ENCODE measurements at places on chromosomes 16 and 17.

DNA sequence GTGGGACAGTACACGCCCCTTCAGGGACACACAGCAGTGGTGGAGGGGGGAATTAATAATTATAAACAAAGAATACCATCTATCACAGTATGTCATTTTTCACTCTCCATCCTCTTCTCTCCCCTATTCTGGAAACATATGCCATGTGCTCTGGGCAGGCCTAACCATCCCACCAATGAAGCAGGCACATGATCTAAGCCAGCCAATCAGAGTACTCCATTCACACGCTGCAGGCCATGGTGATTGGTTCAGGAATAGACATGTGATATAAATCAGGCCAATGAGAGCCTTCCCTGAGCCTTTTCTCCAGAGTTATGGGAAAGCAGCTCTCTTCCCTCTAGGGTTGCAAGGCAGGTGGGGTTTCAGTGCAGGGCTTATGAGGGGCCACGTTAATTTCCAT, 36.5 kb downstream of the GSG1L start:
- no peak for DNase-seq

GRCh38 chr17:47335101-47335936, 11.6 kb downstream of the EFCAB13 start:
- DNase-seq, result no peak

DNA sequence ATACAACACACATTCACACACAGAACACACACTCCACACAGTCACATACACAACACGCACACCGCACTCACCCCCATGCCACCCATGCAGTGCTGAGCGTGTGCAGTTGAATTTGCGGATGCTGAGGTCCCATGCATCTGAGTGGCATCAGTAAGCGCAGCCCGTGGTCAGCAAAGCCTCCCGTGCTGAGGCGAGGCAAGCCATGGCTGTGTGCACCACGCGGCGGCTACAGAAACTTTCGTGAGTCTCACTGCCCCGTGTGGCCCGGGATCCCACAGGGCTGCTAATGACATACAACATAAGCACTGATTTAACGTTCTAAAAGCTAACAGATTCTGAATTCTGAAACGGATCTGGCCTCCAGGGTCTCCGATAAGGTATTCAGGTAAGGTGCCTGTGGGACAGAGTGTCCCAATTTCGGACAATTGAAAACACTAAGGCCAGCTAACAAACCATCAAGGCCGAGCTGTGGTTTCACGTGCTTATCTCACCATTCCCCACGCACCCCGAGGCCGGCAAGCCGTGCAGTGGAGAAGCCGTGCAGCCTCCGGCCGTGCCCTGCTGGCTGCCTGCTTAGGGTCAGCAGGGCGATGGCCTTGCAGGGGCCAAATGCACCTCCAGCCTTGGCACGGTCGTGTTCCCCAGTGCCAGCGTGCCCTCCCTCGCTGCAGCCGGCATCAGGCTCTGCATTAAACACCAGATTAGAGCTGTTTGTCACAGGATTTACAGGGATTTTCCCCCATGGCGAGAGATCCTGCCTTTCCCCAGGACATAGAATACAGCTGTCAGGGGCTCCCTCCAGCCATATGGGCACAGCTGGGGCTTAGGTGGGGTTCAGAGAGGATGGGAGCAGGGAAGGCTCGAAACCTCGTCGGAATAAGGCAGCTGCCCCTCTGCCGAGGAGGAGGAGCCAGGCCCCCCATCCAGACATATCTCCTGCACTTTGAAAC, 191.7 kb downstream of the C16orf95 start:
- DNase-seq, result no peak

GRCh38 chr17:17628388-17629008, 37.0 kb upstream of the PEMT start:
- no peak for DNase-seq

- DNase-seq, result no peak
These were observed 6.2 kb upstream of the PSMC5 start for GRCh38 chr17:63820963-63821561.

GRCh38 chr17:17750881-17751280, 69.6 kb downstream of the RAI1 start:
- peak; percentile 24 for DNase-seq

DNA sequence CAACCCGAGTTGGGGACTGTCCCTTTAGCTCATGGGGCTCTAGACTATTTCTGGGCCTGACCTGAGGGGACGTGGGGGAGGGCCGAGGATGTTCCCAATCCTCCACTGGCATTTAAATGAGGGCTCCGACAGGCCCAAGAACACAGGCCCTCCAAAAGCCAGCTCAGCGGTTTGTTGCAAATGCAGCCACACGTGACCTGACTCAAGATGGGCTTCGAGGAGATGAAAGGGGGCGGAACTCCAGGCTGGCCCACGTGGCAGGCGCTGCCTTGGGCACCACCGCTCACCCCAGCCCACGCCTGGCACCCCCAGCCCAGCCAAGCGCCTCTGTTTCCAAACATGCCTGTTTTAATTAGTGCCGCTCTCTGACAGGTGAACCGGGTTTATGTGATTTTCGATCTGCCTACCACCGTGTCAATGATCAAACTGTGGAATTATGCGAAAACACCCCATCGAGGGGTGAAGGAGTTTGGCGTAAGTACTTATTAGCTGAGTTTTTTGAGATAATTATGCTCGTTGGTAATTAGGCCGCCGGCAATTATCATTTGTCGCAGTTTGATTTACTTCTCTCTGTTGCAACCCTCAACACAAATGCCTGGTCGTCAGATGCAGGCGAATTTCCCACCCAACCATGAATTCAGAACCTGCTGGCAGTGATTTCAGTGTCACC, 226.7 kb downstream of the KATNIP start:
- no peak for DNase-seq

- no peak for DNase-seq
These were observed 175.7 kb downstream of the PARN start for GRCh38 chr16:14454391-14454790.

- DNase-seq, result no peak
These were observed 271.4 kb downstream of the IRX3 start for GRCh38 chr16:54015147-54015546.

GRCh38 chr17:17718251-17718650, 37.0 kb downstream of the RAI1 start:
- DNase-seq, result no peak

DNA sequence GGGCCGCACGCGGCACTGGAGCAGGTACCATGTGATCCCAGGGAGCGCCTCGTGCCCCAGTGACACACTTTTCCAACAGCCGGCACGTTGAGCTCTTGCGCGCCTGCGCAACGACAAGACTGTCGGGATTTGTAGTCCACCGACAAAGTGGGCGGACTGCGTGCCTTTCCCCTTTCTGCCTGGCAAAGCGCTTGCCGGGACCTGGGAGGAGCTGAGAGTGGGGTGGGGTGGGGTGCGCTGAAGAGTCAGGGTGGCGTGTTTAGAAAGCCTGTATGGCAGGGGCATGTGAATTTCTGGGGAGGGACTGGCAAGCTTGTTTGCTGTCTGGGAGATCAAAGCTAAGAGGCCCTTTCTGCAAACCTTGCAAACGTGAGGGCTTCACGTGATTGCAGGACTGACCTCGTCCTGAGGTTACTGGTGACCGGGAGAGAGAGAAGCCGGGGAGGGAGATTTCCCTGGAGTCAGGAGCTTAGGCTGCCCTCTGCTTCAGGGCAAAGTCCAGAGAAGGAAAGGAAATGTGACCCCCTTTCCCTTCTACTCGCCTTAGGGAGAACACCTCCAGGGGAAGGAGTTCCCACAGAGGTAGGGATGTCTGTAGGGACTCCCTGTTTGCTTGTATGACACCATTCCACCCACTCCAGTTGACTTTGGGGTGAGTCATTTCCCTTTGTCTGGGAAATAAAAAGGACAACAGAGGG, 429 bp upstream of the NR1D1 start:
- DNase-seq, result peak; percentile 90

GRCh38 chr16:3781421-3781820, 64.1 kb upstream of the TRAP1 start:
- DNase-seq, result no peak

DNA sequence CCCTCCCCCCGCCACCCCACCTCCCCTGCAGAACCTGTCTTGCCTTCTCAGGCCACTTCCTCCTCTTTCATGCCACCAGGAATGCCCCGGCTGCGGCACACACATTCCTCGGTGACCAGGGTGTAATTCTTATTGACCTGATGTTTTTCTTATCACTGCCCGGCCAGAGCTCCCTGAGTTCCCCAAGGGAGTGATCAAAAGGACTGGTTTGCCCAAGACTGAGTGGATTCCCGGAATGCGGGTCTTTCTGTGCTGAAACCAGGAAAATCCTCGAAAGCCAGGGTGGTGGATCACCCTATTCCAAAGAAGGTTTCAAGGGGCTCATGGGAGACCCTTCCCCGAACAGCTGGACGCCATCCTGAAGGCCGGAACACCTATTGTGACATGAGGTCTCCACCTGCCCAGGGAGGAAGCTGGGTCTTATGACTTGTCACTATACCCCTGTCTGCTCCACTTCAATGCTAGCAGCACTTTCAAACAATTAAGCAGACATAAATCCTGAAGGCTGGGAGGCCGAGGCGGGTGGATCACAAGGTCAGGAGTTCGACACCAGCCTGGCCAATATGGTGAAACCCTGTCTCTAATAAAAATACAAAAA, 53.0 kb upstream of the RPL38 start:
- no peak for DNase-seq

GRCh38 chr17:64087252-64088005, 42.5 kb downstream of the ERN1 start:
- no peak for DNase-seq

- no peak for DNase-seq
These were observed 2.2 kb upstream of the FZD2 start for GRCh38 chr17:44555099-44555498.

DNA sequence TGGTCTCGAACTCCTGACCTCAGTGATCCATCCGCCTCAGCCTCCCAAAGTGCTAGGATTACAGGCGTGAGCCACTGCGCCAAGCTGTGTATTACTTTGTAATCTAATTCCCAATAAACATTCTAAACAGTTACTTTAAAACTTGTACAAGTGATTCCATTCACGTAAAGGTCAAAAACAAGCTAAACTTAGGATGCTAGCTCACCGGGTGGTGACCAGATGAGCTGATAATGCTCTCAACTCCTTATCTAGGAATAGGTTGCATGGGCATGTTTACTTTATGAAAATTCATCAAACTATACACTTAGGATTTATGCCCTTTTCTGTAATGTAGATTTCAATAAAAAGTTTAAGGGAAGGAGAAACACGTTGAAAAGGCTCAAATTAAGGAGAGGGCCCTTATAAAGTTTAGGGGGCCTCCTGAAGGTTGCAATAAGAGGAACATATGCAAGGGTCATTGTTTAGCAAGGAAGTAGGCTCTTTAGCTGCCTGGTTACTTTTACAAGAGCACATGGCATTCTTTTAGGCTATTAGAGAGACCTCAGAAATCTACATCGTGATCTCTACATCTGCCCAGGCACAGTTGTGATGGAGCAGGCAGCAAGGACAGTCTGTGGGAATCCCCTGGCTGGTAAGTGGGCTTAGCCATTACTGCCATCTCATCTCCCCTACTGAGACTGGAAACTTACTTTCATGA, 13.3 kb downstream of the CDR2 start:
- DNase-seq, result no peak

DNA sequence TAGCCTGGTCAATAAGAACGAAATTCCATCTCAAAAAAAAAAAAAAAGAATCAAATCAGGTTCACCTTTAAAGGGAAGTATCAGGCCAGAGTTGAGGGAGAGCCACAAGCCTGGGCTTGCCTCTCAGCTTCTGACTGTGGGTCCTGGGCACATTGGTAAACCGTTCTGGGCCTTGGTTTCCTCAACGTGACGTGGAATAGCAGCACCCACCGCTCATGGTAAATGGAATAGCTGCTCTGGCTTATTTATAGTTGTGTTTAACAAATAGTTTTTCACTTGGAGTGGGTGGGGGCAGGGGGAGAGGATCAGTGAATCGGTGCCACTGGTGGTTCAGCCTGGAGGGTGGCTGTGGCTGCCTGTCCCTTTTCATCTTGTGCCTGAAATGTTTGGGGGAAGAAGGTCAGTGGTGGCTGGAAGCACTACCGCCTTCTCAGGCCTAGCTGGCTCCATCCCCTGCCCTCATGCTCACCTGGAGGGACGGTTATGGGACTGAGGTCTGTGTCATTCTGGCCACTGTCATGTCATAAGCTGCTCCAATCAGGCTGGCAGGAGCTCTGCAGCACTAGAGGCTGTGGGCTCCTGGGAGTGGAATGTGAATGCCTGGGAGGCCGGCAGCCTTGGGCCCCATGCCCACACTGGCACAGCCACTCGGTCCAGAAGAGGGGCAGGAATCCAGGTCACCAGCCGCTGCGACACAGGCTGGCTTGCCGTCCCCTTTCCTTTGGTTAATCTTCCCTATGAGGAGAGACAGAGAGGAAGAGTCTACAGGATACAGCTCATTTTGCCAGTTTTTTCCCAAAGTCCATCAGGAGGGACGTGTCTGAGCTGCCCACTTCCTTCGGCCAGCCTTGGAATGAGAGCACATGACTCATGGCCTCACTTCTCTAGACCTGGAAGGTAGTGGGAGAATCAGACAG, 27.0 kb downstream of the CCR7 start:
- no peak for DNase-seq

DNA sequence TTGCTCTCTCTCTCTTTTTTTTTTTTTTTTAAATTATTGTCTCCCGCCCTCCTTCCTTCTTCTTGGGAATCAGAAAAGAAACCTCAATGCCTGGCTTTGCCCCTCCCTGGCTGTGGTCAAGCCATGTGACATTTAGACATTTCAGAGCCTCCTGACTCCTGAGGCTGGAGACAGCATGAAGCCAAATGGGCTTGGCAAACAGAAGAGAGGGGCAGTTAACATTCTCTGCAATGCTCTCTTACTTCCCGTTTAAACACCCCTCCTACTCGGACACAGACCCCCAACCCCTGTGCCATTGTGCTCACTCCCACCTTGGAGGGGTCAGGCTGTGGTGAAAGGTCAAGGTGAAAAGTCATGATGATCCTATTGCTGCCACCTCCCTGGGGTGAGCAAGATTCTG, 14.7 kb upstream of the MEOX1 start:
- DNase-seq, result no peak

DNA sequence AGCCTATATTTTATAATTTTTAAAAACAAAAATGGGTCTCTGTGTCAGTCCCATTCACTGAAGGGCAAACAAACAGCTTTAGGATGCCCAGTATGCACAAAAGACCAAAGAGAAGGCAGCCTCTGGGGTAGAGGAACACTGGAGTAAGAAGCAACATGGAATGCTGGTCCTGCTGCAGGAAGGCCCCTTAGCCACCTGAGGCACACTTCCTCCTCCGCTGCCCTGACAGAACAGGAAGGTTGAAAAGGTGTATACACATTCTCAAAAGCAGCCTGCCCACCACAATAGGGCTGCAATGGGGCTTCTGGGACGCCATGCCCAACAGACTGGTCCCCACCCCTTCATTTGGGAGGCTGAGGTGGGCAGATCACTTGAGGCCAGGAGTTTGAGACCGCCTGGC, 19.5 kb downstream of the TOM1L2 start:
- DNase-seq, result no peak

- DNase-seq, result no peak
These were observed 472.8 kb downstream of the TOX3 start for GRCh38 chr16:52074133-52074532.

DNA sequence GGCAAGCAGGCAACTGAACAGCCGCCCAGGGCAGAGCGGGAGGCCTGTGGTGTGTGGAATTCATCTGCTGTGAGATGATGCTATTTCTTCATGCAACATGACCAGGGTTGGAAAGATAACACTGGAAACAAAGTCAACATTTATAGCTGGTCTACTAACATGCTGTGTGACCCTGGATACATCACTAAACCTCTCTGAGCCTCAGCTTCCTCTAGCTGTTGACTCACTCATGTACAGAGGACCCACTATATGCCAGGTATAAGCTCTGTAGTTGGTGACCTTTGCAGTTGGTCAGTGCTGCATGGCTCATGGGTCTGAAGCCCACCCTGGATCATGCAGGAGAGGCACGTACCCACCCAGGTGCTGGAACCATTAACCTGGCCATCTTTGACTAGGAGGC, 180.9 kb downstream of the ZNF423 start:
- no peak for DNase-seq

GRCh38 chr17:4573669-4574068, 10.7 kb upstream of the SMTNL2 start:
- DNase-seq, result peak; percentile 73

Data from stimulated activated CD4-positive, alpha-beta T cell treated with anti-CD3 and anti-CD28 coated beads, Interleukin-15, amount 100 ng/mL, for 48 hours (primary cell).